Vagina (tissue), 2 donors: ENCODE measurements at places on chromosomes 16 and 17. TPM values are rescaled to one million over a fixed set of nuclear protein-coding genes. Genes with fewer than 3 reads are reported as not detected.

The WNT3 gene
- total RNA-seq: 1.5 TPM

The PPY gene
- total RNA-seq: not detected

The ITGB4 gene
- 169 TPM for total RNA-seq

The ZFP3 gene
- 3.4 TPM for total RNA-seq

The MKS1 gene
- 13.0 TPM for total RNA-seq

The DNAH17 gene
- 2.0 TPM for total RNA-seq

The SRL gene
- 1.5 TPM for total RNA-seq

The FAM20A gene
- 16.2 TPM for total RNA-seq

The TERB1 gene
- total RNA-seq: not detected

The HYDIN gene
- total RNA-seq: not detected

The SIAH1 gene
- total RNA-seq: 26.8 TPM

The NT5M gene
- total RNA-seq: 3.2 TPM

The C16orf92 gene
- not detected for total RNA-seq

The NACA2 gene
- total RNA-seq: not detected

- no peak for DNase-seq
Measured at GRCh38 chr17:40832840-40833239, 10.4 kb upstream of the KRT10 start.

DNA sequence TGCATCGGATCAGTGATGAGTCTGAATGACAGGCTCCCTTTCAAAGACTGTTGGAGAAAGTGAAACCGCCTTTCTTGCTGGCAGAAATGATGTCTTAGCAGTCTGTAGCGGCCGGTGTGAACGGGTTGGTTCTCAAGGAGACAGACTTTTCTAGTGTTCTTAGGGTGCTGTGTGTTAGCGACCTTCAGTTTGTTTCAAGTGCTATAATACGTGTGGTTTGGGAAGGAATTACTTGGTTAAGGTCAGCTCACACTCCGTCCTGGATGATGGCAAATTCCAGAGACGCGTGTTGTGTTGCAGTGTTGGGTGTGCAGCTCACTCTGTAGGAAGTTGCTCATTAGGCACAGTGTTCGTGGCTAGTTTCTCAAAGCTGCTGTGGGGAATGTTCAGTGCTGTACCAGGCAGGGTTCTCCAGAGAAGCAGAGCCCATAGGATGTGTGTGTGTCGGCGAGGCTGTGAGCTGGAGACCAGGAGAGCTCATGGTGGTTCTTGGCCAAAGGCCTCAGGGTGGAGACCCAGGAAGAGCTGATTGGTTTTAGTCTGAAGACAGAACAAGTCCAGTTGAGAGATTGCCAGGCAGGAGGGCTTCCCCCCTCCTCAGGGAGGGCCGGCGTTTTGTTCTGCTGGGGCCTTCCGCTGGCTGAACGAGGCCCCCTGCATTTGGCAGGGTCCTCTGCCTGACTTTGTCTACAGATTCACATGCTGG, 37.6 kb downstream of the ZNF750 start:
- DNase-seq: no peak

GRCh38 chr16:54545854-54546511, 259.4 kb upstream of the IRX3 start:
- DNase-seq: no peak

DNA sequence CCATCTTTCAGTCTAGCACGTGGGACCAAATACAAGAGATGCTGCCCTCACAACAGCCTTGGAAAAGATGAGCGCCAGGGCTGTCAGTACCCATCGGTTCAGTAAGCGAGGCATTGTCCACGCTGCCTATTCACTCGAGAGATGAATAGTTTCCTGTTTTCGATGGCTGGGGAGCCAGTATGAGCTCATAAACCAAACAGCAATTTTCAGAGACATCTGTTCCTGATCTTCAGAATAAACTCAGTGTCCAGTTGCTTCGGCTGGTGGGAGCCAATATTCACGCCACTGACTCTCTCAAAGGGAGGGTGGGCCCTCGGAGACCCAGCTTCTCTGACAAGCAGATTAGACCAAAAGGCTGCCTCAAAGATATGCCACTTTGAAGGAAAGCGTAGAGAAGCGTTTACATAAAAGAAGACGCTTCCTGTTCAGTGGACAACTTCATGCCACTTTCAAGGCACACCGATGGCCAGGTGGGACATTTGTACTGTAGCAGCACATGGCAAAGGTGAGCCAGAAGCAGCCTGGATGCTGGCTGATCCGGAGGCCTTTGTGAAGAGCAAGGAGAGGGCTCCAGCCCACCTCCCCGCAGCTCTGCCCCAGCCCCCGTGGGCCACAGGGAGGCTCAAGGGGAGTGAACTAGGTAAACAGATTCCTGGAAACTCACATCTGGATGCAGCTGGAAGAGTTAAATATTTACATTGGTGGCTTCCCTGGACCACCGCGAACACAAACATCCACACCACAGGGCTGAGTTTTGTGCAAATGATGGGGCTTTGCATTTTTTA, 6.0 kb downstream of the TIMM22 start:
- DNase-seq: no peak

- no peak for DNase-seq
Measured at GRCh38 chr17:57113011-57113410, 28.0 kb downstream of the AKAP1 start.

- no peak for DNase-seq
Measured at GRCh38 chr17:79182176-79183042, 107.8 kb downstream of the ENGASE start.

DNA sequence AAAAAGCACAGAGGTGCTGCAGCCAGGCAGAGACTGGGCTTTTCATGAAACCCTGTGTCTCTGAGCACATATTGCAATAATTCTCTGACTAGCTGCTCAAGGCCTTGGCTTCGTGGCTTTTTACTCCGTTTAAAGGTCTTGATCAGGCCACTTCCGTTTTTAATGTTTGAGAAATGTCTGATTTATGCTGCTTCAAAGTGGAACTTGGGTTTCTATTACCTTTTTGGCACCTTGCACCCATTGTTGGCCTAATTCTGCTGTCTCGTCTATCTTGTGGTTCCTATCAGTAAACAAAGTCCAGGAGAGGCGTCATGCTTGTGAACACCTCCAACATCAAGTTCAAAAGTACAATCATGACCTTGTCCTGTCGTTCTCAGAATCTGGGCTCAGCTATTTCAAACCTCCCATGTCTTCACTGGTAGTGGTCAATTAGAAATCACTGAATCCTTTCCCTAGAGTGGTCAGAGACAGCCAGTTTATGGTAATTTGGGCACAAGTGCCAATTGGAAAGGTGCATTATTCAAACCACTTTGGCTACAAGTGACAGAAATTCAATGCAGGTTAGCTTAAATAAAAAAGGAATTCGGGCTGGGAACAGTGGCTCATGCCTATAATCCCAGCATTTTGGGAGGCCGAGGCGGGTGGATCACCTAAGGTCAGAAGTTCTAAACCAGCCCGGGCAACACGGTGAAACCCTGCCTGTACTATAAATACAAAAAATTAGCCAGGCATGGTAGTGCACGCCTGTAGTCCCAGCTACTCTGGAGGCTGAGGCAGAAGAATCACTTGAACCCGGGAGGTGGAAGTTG, 33.3 kb upstream of the METTL9 start:
- no peak for DNase-seq

DNA sequence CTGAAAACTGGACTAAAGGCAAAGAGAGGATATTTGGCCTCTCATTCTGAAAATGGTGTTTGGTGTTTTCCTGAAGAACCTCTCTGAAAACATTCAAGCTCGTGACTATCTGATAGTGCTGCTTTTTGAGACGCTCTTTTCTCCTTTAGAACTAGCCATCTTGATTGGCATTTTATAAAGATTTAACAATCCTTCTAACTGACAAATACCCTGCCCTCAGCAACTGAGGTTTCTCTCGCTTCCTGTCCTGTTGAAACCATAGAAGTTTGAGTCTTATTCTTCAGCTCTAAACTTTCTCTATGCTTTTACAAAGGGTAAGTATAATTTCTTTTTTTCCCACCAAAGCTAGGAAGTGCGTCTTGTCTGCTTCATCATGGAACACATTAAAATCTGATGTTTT, 13.3 kb downstream of the CNEP1R1 start:
- DNase-seq: no peak

GRCh38 chr17:21164216-21164615, 37.5 kb downstream of the DHRS7B start:
- no peak for DNase-seq

DNA sequence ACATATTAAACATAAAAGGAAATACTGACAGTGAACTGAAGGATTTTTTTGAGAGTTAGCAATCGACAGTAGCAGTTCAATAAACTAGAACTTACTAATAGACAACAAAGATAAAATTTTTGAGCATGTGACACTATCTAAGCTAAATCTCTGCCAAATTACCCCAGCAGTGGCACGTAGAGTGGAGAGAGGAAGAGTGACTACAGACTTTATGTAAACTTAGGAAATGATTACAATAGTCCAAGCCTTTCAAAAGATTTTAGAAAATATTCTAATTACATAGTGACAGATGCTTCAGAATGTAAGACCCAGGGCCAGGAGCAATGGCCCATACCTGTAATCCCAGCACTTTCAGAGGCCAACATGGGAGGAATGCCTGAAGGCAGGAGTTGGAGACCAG, 52.4 kb downstream of the CFDP1 start:
- DNase-seq: no peak

GRCh38 chr17:48021934-48022333, 15.7 kb downstream of the COPZ2 start:
- no peak for DNase-seq

DNA sequence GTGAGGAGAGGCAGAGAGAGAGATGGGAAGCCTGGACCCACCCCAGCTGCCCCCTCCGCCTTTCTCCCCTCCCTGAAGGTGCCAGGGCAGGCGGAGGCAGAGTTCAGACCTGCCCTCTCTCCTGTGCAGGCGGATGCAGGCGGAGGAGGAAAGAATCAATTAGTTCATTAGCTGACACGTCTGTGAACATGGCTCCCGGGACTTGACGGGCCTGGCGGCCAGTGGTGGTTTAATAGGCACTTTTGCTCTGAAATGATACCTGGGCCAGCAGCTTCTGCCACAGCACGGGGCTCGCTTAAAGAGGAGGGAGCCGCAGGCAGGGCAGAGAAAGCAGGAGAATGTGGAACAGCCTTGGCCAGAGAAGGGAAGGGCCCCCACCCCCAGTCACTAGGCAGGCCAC, 98.1 kb downstream of the SDK2 start:
- DNase-seq: no peak

GRCh38 chr17:2929881-2930533, 133.4 kb downstream of the OR1D5 start:
- DNase-seq: no peak

DNA sequence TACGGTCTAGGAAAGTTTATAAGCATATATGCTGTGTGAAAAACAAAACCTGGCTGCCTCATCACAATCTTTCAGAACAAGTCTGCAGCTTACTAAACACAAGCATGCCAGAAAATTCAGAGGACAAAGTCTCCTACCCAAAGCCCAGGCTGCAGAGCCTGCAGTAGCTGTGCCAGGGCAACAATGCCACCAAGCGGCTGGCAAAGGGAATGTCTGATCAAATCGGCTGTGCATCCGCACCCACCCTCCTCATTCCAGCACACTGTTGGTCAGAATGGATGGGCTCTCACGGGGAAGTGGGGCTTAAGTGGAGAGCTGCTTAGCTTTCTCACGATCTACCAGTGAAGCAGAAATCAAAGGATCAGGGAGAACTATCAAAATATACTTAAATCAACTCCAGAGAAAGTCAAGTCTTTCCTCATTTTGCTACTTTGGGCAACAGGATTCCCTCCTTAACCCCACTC, 73.5 kb downstream of the CYTH1 start:
- DNase-seq: no peak

DNA sequence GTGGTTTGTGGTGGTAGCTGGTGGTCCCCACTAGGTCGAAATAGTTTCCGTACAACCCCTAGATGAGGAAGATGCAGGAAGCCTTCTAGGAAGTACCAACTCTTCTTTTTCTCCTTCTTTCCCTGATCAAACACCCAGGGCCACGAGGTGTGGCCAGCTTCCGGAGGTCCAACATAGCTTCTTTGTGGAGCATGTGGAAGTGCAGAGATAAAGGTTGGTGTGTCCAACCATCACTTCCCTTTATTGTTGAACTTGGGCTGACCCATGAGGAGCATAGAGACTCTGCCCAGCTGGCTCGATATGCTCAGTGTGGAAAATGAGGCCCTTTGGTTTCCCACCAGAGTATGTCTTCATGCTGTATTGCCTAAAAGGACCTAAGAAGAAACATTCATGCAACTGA, 6.3 kb upstream of the RGS9 start:
- no peak for DNase-seq

DNA sequence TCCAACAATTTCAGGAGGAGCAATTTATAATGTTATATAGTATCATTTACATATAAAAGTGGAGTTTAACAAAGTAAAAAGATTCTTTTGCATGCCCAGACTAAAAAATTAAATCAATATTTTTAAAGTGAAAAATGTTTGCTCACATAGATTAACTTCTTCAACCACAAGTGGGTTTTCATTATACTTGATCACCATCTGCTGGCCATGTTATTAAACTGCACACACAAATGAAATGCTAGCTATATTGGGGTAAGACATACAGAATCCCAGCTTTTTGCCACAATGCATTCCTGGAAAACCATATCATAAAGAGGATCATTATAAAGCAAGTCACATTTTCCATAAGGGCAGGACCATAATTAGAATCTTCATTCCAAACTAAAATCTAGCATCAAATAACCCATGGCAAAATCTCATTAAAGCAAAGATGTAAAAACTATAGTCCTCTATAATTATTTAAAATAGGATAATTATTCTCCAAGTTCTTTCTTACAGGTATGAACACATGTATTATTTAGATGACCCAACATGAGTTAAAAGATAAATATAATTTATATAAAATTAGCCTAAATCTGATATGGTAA, 26.3 kb downstream of the CEP112 start:
- DNase-seq: no peak

- DNase-seq: no peak
Measured at GRCh38 chr17:5419959-5420653, at the start of gene RPAIN. TSS of gene RPAIN (plus strand) at chr17:5420182. CDS start at chr17:5420211, 29 bp downstream.

DNA sequence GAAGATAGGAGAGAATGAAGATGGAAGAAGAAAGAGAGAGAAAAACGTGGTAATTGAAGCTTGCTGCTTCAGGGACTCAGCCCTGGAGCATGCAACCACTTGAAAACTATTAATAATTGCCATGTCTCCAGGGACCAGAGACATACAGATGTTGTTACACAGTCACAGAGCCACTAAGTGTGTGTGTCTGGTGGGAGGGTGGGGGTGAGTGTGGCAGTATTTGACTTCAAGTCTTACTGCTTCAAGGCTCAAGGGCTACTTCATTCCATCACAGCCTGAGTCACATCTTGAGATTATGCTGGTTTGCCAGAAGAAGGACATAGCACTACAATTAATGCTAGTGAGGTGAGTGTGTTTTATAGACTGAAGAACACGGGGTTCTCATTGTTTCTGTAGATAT, 202.2 kb downstream of the CDH8 start:
- DNase-seq: no peak

GRCh38 chr17:80750263-80750662, 205.6 kb downstream of the RPTOR start:
- DNase-seq: no peak

DNA sequence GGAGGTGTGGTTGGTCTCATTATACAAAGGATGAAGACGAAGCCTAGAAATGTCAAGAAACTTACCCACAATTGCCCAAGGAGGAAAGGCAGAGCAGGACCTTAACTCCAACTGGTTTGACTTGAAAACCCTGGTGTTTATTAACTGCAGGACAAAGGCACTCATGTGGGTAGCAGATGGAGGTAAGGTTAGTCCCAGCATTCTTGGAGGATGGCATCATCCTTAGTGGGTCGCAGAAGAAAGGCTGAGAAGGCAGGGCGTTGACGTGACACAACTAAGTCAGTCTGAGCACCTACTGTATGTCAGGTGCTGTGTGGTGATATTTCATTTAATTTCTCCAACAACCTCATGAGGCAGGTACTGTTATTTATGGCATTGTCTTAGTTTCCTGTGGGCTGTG, 101.3 kb downstream of the HAPSTR1 start:
- DNase-seq: no peak

- no peak for DNase-seq
Measured at GRCh38 chr17:15273141-15273793, 8.1 kb upstream of the PMP22 start.
